ENCODE measurements at places on chromosomes 12 and 14.
A peak's percentile ranks its signal among the peaks of the same experiment; 100 is the strongest.

DNA sequence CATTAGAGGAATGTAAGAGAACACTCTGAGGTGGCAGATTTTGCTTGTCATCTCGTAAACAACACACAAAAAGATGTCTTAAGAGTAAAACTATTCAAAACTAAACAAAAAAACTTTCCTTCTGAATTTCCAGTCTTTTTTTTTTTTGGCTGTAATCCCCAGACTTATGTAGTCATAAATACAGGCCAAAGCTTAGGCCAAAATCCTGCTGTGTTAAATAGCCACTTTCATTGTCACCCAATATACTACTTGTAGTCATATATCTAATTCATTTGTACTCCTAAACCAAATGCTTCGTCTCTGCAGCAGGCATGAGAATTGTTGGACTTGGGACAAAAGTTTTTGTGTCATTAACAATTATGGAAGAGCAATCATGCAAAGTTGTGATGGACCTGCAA is 103.5 kb upstream of the ATF1 start:
- DNase-seq, result no peak

- DNase-seq, result no peak
These were observed 88.6 kb downstream of the RAD51B start for GRCh38 chr14:67908052-67908754.

GRCh38 chr12:54385251-54385914 is 850 bp upstream of the ZNF385A start:
- DNase-seq, result no peak

DNA sequence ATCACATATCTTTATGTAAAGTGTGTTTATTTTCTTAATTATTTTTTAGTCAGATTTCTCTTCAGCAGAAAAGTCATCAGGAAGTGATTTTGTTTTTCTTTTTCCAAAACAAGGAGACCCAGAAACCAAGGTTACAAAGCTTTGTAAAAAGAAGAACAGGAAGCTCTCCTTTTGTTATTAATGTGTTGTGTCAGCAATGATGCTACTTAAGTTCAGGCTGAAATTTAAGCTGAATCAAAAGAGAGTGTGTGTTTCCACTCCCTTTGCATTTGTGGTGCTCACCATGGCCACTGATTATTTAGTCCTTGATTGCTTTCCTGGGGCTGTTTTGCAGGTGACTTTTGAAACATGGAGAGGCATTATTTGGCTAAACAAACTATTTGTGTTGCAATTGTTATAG is 155.3 kb upstream of the ATP2B1 start:
- no peak for DNase-seq

DNA sequence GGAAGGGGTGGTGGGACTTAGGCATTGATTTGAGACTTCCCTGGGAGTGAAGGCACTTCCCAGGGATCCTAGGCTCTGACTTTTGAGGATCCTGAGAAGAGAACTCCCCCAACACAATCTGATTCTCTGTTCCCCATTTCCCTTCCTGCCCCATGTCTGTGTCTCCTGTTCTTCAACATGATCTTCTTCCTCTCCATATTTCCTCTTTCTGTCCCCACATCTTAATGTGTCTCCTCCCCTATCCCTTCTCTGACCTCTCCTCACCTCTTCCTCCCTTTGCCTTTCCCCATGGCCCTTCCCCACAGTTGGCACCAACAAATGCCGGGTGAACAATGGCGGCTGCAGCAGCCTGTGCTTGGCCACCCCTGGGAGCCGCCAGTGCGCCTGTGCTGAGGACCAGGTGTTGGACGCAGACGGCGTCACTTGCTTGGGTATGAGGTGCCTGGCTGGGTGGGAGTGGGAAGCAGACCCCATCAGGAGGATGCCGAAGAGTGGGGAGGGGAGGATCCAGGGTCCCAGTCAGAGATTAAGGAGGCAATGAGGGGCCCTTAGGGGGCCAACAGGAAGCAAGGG is 15.2 kb upstream of the LRP1-AS start:
- no peak for DNase-seq

DNA sequence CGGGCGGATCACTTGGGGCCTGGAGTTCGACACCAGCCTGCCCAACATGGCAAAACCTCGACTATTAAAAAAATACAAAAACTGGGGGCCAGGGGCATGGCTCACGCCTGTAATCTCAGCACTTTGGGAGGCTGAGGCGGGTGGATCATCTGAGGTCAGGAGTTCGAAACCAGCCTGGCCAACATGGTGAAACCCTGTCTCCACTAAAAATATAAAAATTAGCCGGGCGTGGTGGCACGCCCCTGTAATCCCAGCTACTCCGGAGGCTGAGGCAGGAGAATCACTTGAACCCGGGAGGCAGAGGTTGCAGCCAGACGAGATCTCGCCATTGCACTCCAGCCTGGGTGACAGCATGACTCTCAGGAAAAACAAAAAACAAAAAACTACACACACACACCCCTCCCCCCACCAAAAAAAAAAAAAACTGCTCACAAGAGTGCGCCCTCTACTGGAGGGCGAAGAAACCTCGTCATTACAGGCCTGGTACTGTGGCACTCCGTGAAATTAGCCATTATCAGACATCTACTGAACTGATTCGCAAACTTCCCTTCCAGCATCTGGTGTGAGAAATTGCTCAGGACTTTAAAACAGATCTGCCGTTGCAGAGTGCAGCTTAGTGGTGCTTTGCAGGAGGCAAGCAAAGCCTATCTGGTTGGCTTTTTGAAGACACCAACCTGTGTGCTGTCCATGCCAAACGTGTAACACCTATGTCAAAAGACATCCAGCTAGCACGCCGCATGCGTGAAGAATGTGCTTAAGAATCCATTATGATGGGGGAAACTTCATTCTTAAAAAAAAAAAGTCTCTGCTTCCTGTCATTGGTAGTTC is 7.7 kb downstream of the PPP1R3E start:
- DNase-seq, result peak; percentile 12

DNA sequence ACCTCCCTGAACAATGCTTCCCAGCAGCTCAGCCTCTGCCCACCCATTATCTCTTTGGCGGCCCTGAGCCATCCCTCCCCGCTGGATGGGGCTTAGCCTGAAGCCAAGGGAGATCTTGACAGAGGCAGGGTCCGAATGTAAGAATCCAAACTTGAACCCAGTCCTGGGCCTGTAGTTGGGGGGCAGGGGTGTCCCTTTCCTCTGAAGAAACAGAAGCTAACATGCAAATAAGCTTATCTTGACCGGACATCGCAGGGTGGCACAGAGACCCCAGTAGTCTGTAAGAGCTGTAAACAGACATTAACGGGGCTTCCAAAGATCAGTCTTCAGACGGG is 6.0 kb downstream of the DLK1 start:
- DNase-seq, result no peak

Measured in DMS 273 treated with DMSO at 0.1 percent for 48 hours (cell line).